ENCODE measurements at places on chromosomes 7 and 10.

DNA sequence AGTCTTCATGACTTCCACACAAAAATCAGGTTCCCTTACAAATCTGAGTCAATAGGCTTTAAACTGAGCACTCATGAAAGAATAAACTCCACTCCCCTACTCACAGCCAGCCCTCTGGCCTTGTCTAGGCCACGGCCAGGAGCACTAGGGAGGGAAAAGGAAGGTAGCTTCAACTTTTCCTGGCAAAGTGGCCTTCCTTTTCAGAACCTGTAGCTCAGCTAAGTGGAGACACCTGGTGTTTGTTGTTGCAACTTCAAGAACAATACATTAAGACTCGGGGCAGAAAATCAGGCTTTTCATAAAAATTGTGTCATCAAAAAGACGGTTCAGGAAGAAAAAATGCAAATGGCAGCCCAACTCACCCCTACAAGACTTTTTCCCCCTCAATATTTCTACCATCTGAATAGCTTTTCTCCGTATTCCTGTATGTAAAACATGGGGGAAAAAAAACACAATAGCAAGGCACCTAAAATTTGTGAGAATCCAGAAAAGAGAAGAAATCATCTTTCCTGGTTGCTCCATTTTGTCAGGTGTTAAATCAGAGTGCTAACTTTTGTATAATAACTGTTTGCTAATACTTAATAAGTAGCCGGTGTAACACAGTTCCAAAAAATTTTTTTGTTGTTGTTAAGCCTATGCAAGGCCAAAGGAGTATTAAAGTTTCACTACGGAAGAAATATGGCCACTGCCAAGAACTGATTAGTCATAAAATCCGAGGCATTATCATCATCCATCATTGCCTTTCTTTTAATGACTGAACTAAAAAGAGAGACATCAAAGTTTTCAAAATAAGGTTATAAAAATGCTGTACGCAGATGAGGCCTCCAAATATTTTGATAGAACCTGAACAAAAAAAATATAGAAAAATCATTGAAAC lies 66.2 kb upstream of the ARID5B start:
- DNase-seq: no peak

- no peak for DNase-seq
Observed at GRCh38 chr7:26553128-26553527, 261.5 kb downstream of the SNX10 start.

DNA sequence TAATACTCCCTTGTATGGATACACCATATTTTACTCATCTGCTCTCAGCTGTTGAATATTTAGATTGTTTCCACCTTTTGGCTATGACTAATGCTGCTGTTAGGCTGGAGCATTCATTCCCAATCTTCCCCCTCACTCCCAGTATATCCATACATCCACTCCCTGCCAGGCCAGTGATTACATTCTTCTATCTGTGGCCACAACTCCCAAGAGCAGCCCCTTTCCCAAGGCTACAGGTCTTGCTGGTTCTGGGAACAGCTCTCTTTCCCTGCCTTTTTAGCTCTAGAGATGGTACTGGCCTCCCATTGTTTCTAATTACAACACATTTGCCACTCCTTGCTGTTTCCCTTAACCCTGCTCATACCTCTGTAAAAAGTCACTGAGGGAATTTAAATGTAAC lies 28.2 kb downstream of the SFR1 start:
- DNase-seq: no peak

GRCh38 chr10:32199714-32200394 lies 143.6 kb upstream of the KIF5B start:
- peak; percentile 85 for DNase-seq

DNA sequence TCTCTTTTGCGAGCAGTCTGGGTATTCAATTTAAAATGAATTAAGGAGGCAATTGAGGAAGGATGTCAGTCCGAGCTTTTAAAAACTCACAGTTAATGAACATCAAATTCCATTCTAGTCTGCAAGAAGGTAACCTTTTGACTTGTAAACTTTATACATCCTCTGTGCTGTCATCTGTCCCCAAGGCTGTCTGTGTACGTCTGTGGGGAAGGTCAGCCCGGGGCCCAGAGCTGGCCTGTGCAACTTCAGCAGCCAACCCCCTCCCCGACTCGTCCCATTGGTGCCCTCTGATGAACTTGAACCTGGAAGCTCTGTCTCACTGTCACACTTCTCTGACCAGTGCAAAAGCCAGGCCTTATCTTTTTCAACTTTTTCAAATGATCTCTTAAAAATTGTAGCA lies 80.3 kb downstream of the CCDC3 start:
- no peak for DNase-seq

GRCh38 chr10:91210014-91210413 lies 10.4 kb upstream of the PCGF5 start:
- no peak for DNase-seq

DNA sequence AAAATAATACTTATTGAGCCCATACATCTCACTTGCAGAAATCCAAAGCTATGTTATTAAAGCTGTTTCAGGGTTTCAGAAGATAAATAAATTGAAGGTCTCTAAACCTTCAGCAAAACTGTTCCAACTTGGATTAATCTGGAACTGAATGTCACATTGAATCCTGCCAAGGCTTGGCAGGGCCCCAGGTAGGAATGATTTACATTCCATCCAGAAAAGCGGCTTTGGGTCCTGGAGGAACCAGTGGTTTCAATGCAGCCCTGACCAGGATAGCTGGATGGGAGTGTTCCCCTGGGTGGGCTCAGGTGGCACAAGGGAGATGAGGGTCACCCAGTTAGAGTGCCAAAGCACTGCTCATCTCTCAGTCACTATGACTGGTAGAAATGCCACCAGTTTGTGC lies 37.0 kb upstream of the TMEM72 start:
- no peak for DNase-seq

- no peak for DNase-seq
Observed at GRCh38 chr10:109374215-109374614, 549.1 kb downstream of the XPNPEP1 start.

DNA sequence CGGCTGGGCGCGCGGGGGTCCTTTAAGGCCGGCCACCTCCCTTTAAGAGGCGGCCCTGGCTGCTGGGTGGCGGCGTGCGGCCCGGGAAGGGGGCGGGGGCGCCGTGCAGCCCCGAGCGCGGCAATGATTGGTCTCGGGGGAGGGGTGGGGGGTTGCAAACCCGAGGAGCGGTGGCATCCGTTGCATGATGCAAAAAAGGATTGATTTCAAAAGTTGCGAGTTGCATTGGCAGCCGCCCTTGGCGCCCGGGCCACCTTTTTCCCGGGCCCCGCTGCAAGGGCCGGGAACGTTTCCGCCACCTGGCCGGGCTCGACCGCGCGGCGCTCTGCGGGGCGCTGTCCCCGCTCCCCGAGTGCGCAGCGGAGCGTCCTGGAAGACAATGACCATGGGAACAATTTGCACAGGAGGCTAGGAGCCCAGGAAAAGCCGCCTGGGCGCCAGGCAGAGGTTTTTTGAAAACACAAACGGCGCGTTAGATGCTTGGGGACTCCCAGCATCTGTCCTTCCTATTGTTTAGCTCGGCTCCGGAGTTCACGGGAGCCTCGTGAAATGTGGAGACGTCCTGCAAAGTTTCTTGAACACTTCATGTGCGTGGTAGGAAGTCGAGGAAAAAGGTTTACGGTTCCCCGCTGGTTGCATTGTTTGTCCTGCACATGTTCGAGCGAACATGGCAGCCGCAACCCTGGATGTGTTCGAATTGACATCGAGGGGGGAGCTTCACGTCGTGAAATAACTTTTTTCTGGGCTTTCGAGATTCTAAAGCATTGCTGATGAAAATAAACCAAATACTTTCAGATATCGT lies at the start of gene SEPHS1:
Gene SEPHS1 (minus strand): TSS at position 78 of the 802 bp plus-strand sequence. CDS start 3,343 bp downstream, outside the sequence.
- DNase-seq: peak; percentile 60

GRCh38 chr7:104923010-104923421 lies 91.0 kb upstream of the KMT2E start:
- peak; percentile 93 for DNase-seq

- no peak for DNase-seq
Observed at GRCh38 chr7:12643001-12643643, 44.3 kb upstream of the ARL4A start.

- DNase-seq: no peak
Observed at GRCh38 chr10:14116837-14117236, 213.9 kb downstream of the FRMD4A start.

DNA sequence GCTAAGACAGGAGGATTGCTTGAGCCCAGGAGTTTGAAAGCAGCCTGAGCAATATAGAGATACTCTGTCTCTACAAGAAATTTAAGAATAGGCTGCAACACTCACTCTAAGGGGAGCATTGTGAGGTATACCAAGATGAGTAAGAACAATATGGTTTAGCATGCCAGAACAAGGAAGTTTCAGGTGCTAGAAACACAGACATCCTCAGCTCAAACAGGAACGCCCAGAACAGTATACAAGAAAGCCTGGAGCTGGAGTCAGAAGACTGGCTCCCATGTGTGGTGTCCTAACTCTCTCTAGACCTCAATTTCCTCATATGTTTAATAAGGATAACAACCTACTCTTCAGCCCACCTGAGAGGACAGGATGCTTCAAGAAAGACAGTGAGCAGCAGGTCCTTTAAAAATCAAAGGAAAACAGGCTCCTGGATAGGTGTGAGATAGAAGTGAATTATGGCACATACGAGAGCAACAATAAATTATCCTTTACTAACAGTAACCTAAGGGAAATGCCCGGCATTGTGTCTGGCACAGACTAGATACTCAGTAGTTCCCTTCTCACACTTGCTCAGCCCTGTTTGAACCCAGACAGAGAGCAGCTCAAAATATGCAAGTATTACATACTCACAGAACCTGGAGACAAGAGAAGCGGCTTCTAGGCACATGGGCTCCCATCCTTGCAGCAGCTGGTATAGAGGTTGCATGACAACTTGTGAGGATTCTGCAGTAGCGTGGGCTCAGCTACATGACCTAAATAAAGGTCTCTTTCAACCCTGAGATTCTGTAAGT lies 45.4 kb downstream of the KAT6B start:
- DNase-seq: no peak

GRCh38 chr7:50339990-50340500 lies 35.5 kb downstream of the IKZF1 start:
- DNase-seq: no peak

GRCh38 chr10:110755781-110756180 lies 111.6 kb downstream of the RBM20 start:
- DNase-seq: no peak

DNA sequence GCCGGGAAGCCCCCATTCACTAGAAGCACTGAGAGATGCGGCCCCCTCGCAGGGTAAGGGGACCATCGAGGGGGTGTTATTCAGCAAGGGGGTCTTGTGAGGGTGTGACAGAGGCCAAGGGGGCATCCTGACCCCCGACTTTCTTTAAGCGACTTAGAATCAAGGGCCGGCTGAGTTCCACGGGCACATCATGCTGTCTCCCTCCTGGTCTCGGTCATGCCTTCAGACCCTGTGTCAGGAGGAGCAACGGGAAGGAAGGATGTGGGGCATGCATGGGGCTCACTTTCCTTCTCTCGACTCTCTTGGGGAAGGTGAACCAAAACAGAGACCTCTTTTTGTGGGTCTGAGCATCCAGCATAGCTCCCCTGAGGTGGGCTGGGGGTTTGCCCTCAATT lies 2.5 kb downstream of the ACSL5 start:
- peak; percentile 11 for DNase-seq

DNA sequence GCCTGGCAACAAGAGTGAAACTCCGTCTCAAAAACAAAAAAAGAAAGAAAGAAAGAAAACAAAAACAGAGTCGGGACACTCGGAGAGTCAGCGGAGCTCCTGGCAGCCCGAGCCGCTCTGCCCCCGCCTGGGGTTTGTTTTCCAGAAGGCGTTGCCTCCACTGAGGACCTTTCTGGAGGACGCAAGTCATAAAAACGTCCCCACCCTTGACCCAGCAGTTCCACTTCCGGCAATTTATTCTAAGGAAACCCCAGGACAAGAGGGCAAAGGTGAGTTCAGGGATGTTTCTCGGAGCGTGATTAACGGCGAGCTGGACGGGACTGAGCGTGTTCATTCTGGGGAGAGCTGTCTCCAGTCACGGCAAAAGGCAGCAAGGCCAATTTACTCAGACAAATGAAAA lies 27.0 kb upstream of the SUN1 start:
- no peak for DNase-seq

DNA sequence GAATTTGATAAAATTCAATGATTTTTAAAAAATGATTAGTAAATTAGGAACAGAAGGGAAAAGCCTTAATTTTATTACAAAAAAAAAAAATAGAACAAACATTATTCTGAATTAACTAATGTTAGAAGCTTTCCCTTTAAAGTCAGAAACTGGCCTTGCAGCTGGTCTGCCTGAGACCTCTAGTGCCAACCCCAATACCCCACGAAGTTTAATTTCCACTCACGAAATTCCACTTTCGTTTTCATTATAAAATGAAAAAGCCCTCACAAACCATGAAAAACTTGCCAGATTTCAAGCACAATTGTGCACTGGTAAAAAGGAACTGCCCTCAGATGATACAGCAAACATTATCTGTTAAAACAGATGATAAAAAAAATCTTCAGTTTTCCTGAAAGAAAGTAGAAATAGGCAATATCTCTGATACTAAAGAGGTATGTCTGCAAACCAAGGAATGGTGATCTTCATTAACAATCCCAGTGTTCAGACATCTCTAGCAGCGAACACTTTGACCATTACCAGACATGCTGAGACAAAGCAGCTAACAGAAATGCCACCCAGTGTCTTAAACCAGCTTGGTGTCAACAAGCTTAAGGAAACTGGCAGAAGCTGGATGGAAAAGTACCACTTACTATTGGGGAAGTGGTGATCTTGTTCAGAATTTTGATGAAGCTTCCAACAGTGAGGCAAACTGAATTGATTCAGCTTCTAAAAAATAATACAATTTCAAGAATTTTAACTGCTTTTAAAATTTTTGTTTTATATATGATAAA lies 80.2 kb downstream of the PALS2 start:
- peak; percentile 22 for DNase-seq

- no peak for DNase-seq
Observed at GRCh38 chr7:157816086-157816485, 479.3 kb downstream of the DNAJB6 start.

Data from inflammatory macrophage (primary cell).